ENCODE measurements at places on chromosomes 2 and 18.

GRCh38 chr2:172693037-172693436 is 42.6 kb upstream of the RAPGEF4 start:
- DNase-seq: peak; percentile 29

DNA sequence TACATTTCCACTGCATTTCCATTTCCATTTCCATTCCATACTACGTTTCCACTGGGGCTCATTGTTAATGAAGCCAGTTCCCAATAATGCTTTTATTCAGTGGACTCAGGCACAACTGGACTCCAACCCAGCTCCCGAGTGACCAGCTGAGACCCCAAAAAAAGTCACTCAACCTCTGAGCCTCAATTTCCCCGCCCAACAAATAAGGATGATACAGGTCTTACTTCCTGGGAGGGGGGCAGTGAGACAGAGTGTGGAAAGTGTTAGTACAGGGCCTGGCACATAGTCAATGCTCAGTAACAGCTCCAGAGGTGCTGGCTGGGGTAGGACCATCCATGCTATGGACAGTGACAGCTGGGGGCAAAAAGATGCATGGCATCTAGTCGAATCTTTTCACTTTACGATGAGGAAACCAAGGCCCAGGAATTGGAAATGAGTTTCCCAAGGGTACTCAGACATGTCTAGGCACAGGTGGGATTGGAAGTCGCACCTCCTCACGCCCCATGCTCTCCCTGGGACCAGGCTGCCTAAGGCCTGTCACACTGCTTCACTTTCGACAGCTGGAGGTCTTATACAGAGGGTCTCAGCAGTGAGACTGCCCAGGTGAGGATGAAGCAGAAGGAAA is 226.5 kb downstream of the ANAPC1 start:
- no peak for DNase-seq

- no peak for DNase-seq
Measured at GRCh38 chr2:222240676-222241049, 58.1 kb downstream of the PAX3 start.

DNA sequence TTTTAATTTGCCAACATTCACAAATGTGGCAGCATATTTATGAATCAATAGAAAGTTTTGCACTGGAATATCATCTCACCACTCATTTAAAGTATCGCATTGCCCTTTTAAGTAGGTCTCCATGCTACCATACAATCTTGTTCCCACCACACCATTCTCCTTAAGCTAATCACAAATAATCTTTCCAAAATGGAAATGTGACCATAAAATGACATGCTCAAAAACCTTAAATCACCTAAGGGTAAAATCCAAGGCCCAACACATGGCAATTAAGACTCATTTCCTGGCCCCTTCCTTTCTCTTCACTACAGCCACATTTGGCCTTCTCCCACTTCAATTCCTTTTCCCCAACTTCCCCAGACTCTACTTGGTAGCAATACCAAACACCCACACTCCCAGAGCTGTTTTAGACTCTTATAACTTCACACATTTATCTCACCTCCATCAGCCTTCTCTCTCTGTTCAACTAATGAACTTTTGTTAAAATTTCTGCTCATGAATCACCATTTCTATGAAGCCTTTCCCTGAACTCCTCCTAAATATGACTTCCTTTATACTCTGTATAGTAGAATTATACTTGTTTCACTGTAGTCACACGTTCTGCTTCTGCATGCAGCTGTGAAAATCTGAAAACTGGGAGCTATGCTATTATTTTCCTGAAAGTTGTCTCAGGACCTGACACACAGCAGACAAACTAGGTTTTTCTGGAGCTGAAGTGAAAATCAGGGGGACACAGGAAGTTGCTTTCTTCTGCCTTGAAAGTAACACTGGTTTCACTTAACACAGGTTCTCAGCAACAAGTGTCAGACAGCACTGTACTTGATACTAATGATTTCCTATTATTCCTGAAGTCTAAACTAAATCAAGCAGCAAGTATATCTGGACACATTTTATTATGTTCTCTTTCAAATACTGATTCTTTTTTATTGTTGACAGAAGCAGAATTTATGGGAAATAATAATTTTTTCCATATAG is 303.9 kb downstream of the ZEB2 start:
- no peak for DNase-seq

DNA sequence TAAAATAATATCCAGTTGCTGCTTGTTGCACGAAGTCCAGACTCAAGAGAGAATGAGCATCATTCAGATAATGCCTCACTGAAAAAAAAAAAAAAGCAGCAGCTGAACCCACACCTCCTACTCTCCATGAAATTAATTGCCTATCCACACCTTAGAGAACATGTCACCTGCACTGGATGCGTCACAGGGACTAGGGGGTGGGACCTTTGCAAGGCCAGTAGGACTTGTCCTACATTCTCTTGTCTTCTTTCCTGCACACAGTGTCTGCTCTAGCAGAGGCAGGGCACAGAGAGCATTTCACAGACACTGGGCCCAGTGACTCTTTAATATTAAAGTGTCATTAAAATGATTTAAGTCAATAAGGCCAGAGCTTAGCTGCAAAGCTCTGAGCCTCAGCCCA is at the start of gene ABCA12:
Gene ABCA12, minus strand, starts transcription at position 148 of the 400 bp plus-strand sequence. CDS start 418 bp downstream, outside the sequence.
- no peak for DNase-seq

GRCh38 chr2:158034198-158034866 is 67.3 kb upstream of the UPP2 start:
- DNase-seq: peak; percentile 14

DNA sequence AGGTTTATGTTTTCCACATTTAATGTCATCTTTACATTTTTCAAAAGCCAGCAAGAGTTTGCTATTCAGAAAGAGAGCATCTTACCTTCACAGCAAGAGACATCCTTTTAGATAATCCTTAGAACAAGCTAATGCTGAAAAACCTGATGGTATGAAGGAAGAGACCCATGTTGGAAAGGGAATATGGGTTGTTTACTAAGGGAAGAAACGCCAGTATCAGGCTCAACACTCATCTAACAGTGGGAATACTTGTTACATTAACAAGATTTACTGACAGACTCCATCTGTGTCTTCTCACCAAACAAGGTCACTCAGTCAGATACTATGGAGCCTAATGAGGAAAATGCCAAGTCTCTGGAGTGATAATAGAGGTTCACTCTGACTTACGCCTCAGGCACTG is 1474.1 kb upstream of the SLC39A10 start:
- DNase-seq: no peak

DNA sequence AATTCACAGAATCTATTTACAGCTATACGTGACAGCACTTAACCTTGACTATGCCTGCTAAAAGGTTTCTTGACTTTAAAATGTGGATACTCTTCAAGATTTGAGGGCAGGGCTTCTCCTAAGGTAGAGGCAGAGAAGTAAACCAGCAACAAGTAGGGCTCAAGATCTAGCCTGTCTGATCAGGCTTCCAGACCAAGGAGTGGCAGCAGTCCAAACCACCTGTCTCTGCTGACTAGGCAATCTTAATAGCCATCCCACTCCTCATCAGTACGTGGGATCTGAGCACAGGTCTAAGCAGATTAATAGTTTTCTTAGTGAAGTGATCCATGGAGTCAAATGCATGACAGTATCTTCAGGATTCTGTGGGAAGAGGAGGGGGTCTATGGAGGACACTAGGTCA is 100.4 kb downstream of the GPD2 start:
- DNase-seq: no peak

- DNase-seq: no peak
Measured at GRCh38 chr2:105032476-105032875, 5.4 kb upstream of the MRPS9 start.

DNA sequence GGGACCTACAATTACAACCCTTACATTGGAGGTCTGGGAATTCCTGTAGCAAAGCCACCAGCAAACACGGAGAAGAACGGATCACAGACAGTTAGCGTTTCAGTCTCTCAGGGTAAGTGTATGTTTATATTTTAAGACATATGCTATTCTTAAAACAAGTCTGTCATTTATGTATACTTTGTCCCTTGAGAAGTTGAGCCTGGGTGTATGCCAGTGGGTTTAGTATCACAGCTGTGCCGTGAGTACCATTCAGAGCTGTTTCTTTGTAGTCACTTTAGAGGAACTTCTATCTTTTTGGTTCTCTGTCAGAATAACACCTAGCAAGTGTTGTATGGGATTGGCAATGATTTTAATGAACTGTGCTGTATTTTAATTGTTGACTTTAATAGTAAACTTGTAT is 125.6 kb downstream of the BIRC6 start:
- DNase-seq: no peak

DNA sequence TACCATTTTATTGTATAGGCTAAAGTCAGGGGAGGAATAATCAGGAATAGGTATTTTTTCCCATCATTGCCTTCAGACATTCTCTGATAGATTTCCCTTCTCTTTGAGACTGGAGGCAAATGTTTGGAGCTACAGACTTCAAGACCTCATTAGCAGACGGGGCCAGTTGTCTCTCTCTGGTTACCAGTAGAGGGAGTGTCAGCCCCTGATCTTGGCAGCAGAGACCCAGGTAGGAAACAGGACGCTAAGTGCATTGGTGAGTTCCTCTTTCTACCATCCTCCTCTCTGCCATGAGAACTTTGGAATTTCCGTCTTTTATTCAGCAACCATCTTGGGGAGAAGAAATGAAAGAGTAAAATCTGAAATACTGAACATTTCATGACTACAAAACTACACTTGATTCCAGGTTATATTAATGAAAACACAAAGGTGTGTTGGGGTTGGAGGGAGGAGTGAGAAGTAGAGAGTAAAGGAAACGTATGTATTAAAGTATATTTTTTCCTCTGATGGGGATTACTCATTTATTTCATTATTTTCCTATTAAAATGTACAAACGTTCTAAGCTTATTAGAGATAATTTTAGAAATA is 186.2 kb upstream of the GCFC2 start:
- no peak for DNase-seq

DNA sequence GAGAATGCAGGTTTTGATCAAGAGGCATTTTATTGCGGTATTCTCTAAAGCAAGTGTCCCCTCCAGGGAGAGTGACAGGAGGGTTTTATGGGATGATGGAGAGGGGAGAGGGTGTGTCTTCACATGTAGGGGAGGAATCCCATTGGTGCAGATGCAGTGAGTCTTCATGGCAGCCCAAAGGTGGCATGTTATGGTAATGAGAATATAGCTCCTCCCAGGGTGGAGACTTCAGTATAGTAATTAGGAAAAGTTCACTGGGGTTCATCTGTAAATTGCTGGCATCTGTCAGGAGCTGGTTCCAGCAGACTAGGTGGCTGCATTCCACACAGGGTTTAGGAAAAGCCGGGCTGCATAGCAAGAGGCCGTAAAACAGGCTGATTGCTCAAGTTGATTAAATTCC is 230.7 kb upstream of the CCDC68 start:
- no peak for DNase-seq

- no peak for DNase-seq
Measured at GRCh38 chr2:46360303-46360702, 63.1 kb downstream of the EPAS1 start.

DNA sequence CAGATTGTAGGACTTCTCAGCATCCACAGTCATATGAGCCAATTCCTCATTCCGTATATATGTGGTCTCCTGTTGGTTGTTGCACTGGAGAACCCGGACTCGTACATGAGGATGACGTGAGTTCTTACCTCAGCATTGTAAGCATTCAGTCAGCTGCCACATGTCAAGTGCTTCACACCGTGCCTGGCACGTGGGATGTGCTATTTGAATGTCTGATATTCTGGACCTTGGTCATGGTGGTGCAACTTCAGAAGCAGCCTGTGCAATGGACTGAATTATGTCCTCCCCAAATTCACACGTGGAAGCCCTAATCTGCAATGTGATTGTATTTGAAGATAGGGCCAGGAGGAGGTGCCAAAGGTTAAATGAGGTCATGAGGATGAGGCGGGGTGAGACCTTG is 32.1 kb downstream of the PTGR3 start:
- DNase-seq: no peak

DNA sequence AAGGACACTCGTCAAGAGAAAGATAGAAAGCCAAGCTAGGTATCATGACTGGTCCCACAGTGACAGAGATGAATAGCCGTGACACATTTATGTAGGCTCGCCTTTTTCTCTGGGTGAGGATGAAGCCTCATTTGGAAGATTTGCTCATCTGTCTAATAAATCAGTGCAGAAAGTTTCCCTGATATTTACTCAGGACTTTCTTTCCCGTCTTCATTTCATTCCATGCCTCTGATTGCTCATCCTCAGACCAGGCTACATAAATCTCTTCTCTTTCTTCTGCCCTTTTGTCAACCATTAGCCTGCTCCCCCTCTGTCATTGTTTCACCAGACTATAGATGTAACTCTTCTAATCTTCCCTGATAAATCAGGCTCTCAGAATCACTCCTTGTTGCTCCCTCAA is 361.8 kb upstream of the MEIS1 start:
- no peak for DNase-seq

DNA sequence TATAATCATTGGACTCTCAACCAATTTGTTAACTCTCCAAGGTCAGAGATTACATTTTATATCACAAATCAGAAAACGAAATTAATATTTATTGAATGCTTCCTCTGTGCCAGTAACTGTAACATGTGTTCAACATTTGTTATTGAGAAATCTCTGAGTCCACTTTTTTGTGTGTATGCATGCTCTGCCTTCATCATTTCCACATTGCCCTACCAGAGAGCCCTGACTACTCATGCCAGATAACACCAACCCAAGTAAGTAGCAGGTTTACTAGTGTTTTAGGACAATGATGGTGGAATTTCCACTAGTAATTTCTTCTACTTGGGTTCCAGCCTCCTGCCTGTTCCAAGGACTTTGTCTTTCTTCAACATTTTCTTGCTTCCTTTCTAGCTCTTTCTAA is 14.2 kb upstream of the FAP start:
- DNase-seq: no peak

DNA sequence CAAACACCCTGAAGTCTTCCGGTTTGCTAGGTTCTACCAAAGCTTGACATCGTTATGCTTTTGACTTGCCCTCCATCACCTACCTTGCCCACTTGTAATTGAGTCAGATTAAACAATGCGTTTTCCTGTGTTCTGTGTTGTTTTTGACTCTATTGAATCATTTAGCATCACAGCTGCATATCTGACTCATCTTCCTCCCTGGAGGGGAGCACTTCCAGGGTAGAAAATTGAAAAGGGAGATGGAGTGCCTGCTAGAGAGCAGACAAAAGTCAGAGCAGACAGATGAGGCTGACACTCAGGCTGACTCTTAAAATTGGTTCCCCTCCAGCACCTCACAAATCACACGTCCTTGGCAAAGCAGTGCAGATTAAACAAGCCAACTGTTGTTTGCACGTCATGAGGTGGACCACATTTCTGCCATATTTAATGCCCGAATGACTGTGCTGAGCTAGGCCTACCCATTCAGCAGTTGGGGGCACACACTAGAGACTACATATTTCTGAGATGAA is 2.2 kb downstream of the MPP4 start:
- DNase-seq: no peak

All from CD4-positive, alpha-beta T cell treated with Interleukin-17A for 4 hours (primary cell).